ENCODE measurements at places on chromosomes 16 and 17.

DNA sequence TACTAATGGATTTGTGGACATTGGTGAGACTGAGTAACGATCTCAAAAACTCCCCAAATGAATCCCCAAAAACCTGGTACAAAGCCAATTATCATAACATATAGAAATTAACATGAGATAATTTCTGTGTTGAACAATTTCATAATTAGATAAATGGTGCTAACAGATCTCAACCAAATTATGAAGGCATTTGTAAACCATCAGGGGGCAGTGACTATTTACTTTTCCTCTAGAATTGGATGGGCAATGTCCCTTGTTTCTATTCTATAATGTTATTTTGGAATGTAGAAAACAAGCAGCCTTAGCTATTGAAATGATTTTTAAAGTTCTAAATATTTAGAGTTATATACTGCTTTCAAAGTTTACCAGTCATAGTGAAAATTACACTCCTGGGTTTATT, 57.8 kb downstream of the MYH10 start:
- DNase-seq = no peak

- DNase-seq = no peak
These were observed 29.4 kb upstream of the SLC38A8 start for GRCh38 chr16:84072014-84072413.

DNA sequence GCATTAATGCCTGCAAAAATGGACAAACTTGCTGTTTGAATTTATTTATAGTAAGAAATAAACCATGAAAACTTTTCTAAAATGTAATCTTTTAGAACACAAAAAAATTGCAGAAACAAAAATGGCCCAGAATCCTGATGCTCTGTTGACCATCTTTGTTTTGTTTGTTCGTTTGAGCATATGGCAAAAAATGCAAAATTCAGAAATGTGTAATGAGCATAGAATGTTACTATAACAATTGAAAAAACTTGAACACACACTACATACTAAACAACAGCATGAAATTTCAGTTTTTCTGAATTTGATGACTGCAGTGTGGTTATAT, 1.1 kb upstream of the KPNA2 start:
- no peak for DNase-seq

DNA sequence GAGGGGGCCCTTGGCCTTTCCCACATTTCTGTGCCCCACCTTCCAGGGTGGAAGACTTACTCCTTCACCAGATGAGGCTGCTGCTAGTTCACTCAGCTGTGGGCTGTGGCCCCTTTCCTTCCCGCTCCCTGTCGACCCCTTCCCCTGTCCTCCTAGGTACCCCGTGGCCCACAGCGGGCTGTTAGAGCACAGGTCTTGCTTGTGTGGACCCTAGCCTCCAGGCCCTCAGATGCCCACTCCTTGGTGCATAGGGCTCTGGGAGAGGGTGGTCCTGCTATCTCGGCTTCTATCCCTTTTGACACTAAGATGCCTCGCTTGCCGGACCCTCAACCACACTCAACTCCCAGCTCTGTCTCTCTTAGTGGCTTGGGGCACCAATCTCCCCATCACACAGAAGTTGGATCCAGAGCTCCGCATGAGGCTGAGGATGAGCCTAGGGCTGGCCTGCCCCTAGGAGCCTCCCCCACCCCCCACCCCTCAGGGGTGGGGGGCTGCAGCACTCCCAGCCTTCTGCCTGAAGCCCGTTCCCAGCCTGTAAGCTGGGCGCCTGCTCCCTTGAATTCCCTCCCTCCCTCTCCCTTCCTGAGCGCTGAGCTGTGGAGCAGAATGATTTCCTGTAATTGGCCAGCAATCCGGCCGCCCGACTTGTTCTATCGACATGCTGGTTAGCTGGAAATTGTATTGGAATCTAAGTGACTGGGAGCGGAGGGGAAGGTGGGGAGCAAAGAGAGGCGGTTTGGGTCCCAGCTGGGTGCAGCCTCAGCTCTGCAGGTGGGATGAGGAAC, 30.9 kb downstream of the DCAKD start:
- no peak for DNase-seq

GRCh38 chr16:30778549-30779244, 8.3 kb downstream of the ZNF629 start:
- no peak for DNase-seq

- DNase-seq = no peak
These were observed 238.8 kb downstream of the ZNF423 start for GRCh38 chr16:49617016-49617629.

DNA sequence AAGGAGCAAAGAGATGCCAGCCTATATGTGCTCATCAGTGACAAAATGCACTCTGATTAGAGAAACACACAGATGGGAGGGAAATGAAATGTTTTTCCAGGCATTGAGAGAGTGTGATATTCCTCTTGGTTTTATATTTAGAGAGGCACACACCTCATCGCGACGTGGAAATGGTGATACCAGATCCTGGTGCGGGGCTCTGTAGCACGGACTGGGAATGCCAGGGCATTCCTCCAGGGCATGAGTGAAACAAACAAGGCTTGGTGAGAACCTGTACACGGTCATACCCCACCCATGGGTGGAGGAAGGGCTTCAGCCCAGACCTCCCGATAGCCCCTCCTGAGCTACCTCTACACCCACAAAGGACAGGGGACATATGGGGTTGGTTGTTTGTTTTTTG, 280.2 kb downstream of the C16orf95 start:
- DNase-seq = no peak

DNA sequence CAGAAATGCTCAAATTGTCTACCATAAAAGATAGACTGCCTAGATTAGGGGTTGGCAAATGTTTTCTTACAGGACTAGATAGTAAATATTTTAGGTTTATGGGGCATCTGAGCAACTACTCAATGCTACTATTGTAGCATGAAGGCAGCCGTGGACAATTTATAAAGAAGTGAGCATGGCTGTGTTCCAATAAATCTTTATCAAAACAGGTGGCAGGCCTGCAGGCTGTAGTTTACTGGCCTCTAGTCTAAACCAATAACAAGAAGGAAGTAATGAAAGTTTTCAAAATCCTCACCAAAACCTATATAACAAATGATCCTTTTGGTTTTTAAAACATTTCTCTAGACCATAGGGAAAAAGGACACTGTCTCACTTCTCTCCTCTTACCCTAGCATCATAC, 105.2 kb downstream of the PRKCB start:
- DNase-seq = no peak

GRCh38 chr17:58370716-58371115, 18.7 kb upstream of the SUPT4H1 start:
- DNase-seq = no peak

GRCh38 chr17:4516735-4517134, 18.1 kb downstream of the SPNS2 start:
- no peak for DNase-seq

DNA sequence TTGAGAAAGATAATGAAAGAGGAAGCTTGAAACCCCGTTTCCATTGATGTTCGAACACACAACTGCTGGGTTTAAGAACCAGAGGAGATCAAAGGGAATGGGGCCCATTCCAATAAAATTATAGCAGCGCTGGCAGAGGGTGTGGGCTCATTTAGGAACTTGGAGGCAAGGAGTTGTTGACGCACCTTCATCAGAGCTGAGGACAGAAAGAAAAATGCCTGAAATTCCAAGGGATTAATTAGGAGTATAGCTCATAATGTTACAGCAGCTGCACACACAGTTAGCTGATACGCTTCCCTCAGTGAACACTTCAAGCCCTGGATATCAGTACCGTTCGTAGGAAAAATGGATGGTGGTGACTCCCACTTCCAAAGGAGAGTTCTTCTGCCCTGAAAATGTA, 127.2 kb downstream of the AXIN2 start:
- DNase-seq = no peak

DNA sequence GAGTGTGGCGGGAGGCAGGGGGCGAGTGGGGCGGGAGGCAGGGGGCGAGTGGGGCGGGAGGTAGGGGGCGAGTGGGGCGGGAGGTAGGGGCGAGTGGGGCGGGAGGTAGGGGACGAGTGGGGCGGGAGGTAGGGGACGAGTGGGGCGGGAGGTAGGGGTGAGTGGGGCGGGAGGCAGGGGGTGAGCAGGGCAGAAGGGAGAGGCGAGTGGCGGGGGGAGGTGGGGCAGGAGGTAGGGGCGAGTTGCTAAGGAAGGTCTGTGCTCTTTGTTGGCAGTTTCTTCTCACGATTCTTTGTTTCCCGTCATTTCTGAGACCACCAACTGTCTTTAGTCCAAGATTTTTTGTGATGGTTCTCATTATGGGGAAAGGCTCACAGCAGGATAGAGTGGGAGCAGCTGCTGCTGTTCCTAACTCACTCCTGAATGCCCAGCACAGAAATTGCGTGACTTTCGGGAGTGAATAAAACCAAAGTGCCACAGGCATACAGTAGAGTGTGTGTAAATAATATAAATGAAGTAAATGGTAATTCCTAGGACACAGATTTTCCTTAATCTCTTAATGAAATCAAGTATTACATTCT, 44.7 kb downstream of the COG7 start:
- DNase-seq = no peak

- no peak for DNase-seq
These were observed 17.1 kb downstream of the SAP30BP start for GRCh38 chr17:75684249-75684648.

GRCh38 chr17:4551141-4551540, 4.0 kb downstream of the MYBBP1A start:
- no peak for DNase-seq

GRCh38 chr17:1143573-1143972, 36.2 kb downstream of the ABR start:
- no peak for DNase-seq

DNA sequence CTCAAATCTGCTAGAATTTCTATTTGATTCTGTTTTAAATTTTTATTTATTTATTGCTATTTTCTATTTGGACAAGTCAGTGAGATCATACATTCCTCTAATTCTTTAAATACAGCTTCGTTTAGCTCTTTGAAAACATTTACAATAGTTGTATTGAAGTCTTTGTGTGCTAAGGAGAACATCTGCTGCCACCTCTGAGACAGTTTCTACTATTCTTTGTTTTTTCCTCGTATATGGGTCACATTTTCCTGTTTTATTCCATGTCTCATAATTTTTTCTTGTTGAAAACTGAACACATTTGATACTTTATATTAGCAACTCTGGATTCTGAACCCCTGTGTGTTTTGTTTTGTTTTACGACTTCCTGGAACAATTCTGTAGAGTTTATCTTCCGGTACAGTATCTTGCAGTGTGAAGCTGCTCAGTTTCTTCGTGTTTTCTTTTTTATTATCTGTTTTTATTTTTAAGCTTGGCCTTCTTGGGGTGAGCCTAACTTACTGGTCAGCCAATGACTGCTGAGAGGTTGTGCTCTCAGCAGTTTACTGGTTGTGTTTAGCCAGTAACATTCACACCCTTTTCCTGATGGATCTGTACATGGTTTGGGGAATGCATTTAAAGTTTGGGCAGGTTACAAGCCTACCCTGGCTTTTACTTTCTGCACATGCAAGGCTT, 99.0 kb downstream of the CA4 start:
- DNase-seq = no peak

GRCh38 chr17:4433515-4434031, at the start of gene SPNS3:
Gene SPNS3, plus strand, starts transcription at chr17:4433940. Its CDS starts 28 bp downstream, at chr17:4433968.
- DNase-seq = no peak

GRCh38 chr17:2981325-2981724, 82.1 kb downstream of the OR1D5 start:
- no peak for DNase-seq

GRCh38 chr16:50627419-50627818, 53.7 kb downstream of the SNX20 start:
- DNase-seq = no peak

DNA sequence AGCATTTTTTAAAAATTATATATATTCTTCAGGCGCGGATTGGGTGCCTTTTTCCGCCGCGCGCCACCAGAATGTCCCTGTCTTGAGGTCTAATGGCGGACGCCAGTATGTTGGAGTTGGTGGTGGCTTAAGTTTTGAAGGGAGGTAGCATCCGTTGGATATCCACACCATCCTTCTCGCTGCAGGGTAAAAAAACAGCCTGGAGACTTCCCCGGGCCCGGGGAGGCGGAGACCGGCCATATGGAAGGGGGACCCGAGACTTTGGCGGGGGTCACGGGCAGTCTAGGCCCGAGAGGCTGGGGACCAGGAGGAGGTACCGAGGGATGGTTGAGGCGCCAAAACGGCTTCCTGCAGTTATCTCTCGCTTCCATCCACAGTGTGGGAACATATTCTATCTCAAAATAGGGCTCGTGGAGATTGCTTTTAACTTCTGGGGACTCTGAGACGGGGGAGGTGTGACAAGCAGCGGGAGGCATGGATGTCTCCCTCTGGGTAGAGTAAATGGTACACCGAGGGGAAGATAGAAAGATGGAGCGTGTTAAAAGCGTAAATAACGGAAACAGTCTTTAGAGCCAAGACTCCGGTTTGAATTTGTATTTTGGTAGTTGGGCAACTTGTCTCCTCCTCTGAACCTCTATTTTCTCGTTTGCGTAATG, at the start of gene SF3B3:
SF3B3 (plus strand) TSS at position 74 of the 656 bp plus-strand sequence. CDS start 2,841 bp downstream, outside the sequence.
- DNase-seq = peak; percentile 44

DNA sequence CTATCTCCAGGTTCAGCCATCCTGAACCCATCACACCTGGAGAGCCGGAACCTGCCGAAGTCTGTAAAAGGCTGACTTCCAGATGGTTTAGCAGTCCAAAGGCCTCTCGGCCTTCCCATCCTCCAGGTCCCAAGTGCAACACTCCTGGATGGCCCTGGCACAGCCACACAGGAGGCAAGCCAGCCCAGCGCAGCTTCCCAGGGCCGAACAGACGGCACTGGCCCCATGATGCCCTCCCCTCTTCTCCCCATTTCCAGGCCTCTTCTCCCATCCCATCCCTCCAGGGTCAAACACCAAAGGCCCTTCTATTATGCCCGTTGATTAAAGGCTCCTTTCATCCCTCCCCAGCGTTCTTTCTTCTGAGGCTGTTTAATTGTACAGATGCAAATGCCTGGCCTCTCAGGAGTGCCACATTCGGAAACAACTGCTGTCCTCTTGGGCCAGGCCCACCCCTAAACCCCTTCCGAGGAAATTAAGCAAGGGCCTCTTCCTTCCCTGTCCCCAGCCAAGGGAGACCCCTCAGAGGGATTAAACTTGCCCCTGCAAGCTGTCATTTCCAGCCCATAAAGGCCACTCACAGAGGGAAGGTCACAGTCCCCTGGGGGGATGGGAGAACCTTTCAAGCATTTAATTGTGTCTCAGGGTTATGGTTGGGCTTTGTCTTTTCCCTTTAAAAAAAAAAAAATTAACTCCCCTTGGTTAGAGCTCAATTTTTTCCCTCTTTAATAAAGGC, 30.8 kb downstream of the AXIN2 start:
- DNase-seq = no peak

DNA sequence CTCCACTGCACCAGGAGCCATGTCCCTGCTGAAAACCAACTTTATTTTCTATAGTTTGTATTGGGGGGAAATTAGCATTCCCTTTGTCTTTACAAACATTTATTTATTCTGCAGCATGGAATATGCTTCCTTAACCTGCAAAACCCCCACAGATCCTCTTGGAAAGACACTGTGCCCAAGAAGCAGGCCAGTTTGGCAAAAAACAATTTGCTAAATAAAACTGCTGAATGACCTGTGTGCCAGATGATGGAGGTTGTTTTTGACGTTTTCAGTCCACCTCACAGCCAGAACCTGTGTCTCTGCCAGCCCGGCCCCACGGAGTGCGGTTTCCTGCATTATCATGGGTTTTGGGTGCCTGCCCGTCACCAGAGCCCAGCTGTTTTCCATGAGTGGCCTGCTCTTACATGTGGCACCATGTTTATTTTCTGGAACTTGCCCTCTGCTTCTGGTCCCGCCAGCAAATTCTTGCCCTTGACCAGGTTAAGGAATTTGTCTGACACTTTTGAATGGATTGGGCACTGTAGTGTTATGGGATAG, 26.4 kb downstream of the ORC6 start:
- DNase-seq = no peak
